Tibial nerve (tissue), 4 donors: ENCODE measurements at places on chromosomes 2 and 18.

- no peak overlapping the region for H3K4me3 ChIP-seq
- H3K4me1 ChIP-seq, result peaks cover 12% of the 10 kb centered on the region
- no peak overlapping the region for H3K27ac ChIP-seq
- no peaks in the 10 kb centered on the region for H3K27me3 ChIP-seq
- DNase-seq, result no peak
- no peaks in the 10 kb centered on the region for H3K36me3 ChIP-seq
These were observed 2.5 kb downstream of the PSTPIP2 start for GRCh38 chr18:46069524-46069923.

DNA sequence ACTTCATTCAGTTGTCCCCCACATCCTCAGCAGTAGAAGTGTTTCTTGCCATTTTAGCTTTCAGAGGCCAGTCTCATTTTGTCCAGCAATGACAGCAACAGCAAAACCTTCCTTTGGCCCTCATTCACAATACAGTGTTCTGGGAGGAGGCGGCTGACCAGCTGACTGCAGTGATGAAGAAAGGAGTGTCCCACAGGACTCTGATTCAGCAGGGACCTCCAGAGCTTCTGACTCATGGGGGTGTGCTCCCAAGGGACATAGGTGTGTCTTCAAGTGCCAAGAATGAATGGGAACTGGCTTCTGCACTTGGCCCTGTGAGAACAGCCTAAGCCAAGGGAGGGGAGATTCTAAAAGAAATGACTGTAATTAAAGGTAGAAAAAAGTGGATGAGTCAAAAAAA is 147.0 kb upstream of the PELI1 start:
- DNase-seq, result no peak
- H3K27me3 ChIP-seq, result no peaks in the 10 kb centered on the region
- H3K4me1 ChIP-seq, result peaks cover 24% of the 10 kb centered on the region
- H3K36me3 ChIP-seq, result no peaks in the 10 kb centered on the region
- H3K27ac ChIP-seq, result no peak overlapping the region

- H3K4me1 ChIP-seq, result no peaks in the 10 kb centered on the region
- H3K27me3 ChIP-seq, result no peaks in the 10 kb centered on the region
These were observed 81.9 kb downstream of the ADCYAP1 start for GRCh38 chr18:986552-986951.

- no peak overlapping the region for H3K4me3 ChIP-seq
- H3K4me1 ChIP-seq, result no peaks in the 10 kb centered on the region
- DNase-seq, result no peak
- no peaks in the 10 kb centered on the region for H3K36me3 ChIP-seq
These were observed 151.0 kb downstream of the ACOXL start for GRCh38 chr2:110883406-110883805.

DNA sequence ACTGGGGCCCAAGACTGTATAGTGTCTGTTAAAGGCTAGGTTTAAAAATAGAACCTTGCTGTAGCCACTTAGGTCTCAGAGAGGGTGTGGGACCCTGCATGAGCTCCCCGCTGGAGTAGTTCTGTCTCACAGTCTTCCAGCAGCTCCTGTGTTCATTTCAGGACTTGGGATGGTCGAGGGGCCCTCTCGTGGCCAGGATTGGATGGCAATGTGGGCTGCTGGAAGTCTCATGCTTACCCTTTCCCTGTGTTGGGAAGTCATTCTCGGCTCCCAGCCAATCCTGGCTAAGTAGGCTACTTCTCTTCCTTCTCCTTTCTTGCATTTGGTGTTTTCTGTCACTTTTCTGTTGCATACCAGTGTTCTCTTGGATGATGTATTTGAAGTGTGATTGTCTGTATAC is 284.0 kb upstream of the GCFC2 start:
- no peaks in the 10 kb centered on the region for H3K4me1 ChIP-seq
- no peak overlapping the region for H3K4me3 ChIP-seq
- H3K27ac ChIP-seq, result no peak overlapping the region
- no peak for DNase-seq
- no peaks in the 10 kb centered on the region for H3K36me3 ChIP-seq

DNA sequence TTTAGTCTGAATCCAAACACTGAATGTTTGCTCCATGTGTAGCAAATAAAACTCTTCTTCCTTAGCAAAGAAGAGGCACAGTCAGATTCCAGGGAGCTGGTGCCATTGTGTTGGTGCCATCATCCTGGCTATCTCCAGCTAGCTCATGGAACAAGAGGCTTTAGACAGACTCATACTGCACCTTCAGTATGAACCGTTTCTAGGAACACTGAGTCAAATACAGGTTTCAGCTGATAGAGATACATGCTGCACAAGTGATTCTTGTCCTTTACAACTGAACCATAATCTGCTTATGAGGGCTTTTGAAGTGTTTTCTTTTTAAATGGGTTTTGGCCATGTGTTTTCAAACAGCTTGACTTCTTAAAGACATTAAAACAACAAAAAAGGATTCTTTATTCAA is 57.9 kb downstream of the DYNC1I2 start:
- H3K4me3 ChIP-seq, result no peak overlapping the region
- no peak overlapping the region for H3K27ac ChIP-seq
- no peak for DNase-seq
- H3K27me3 ChIP-seq, result no peaks in the 10 kb centered on the region

DNA sequence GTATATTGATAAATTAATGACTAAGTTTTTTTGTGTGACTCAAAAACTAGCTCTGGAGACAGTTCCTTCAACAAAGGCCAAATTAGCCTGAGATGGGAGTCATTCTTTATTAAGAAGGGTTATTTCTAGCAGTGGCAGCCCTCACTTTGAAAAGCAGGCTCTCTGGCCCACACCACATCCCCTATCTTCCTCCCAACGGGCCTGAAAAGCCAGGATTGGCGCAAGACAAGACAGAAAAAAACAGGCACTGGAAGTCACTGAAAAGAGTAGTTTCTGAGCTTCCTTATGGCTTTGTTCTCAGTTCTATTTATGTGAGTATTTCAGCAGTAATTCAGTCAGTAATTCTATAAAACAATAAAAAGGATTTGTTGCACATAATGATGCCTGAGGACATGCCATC is 149.0 kb downstream of the LAMA3 start:
- DNase-seq, result no peak
- H3K4me3 ChIP-seq, result no peak overlapping the region
- H3K4me1 ChIP-seq, result peaks cover 15% of the 10 kb centered on the region
- no peak overlapping the region for H3K27ac ChIP-seq
- H3K36me3 ChIP-seq, result no peaks in the 10 kb centered on the region

- H3K4me1 ChIP-seq, result no peaks in the 10 kb centered on the region
- H3K27me3 ChIP-seq, result no peaks in the 10 kb centered on the region
- H3K36me3 ChIP-seq, result no peaks in the 10 kb centered on the region
- DNase-seq, result peak; percentile 1
- H3K4me3 ChIP-seq, result no peak overlapping the region
These were observed 13.9 kb upstream of the GYPC start for GRCh38 chr2:126642031-126642430.

GRCh38 chr18:46622999-46623398 is 34.0 kb downstream of the LOXHD1 start:
- no peak for DNase-seq
- no peaks in the 10 kb centered on the region for H3K27me3 ChIP-seq
- H3K4me1 ChIP-seq, result no peaks in the 10 kb centered on the region
- H3K4me3 ChIP-seq, result no peak overlapping the region
- H3K36me3 ChIP-seq, result no peaks in the 10 kb centered on the region

GRCh38 chr2:187349326-187349944 is 98.6 kb downstream of the CALCRL start:
- DNase-seq, result no peak
- H3K36me3 ChIP-seq, result no peaks in the 10 kb centered on the region
- no peak overlapping the region for H3K4me3 ChIP-seq
- H3K27me3 ChIP-seq, result no peaks in the 10 kb centered on the region
- H3K27ac ChIP-seq, result no peak overlapping the region

DNA sequence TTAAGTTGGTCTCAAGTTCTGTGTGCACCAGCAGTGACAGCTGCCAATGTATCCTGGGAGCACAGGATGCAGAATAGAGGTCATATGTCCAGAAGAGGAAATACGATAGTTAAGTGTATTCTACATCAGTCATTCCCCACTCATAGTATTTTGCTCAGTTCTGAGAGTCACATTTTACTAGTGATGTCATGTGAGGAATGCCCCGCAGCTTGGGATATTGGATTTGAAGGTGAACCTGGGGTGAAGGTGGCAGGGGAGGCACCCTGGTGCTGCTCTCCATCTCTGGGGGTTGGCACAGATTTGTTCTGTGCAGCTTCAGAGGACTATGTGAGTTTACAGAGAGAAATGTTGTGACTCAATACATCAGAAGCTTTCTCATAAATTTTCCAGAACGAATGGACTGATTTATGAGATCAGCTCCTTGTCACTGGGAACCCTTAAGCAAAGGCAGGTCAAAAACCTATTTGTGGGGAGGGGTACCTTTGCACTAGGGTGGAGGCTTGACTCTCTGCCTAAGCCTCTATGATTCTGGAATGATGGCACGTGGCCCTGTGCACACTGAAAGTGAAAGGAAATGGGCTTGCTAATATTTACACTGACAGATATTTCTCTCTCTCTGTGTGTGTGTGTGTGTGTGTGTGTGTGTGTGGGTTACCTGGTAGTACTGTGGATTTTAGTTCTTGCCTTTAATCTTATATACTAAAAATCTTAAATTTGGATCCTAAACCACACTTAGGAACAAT is 95.9 kb downstream of the NEB start:
- no peak overlapping the region for H3K4me3 ChIP-seq
- no peaks in the 10 kb centered on the region for H3K36me3 ChIP-seq
- no peaks in the 10 kb centered on the region for H3K27me3 ChIP-seq
- DNase-seq, result no peak
- H3K4me1 ChIP-seq, result peaks cover 4% of the 10 kb centered on the region

- no peaks in the 10 kb centered on the region for H3K27me3 ChIP-seq
- DNase-seq, result no peak
- H3K4me1 ChIP-seq, result no peaks in the 10 kb centered on the region
- no peak overlapping the region for H3K4me3 ChIP-seq
- H3K36me3 ChIP-seq, result no peaks in the 10 kb centered on the region
These were observed 49.0 kb downstream of the CDK15 start for GRCh38 chr2:201855356-201855755.
